ENCODE measurements at places on chromosomes 5 and 9.

GRCh38 chr5:153719324-153719723 is 228.9 kb downstream of the GRIA1 start:
- no peak for DNase-seq

DNA sequence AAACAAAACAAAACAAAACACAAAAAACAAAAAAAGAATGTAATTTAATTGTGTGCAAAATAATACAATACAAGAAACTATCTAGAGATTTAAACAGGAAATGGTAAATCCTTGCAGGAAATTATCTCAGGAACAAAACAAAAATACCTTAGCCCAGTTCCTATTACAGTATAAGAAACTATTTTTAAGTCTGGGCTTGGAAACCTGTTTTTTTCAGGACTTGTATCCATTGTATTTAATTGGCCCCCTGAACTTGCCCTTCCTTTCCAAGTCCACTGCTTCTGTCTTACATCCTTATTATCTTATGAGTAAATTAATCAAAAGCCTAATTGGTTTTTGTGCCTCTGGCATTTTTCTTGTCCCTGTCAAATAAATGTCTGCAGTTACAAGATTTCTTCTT is 48.5 kb downstream of the ST8SIA4 start:
- DNase-seq: no peak

GRCh38 chr5:77719666-77720363 is 56.3 kb downstream of the TBCA start:
- DNase-seq: no peak

DNA sequence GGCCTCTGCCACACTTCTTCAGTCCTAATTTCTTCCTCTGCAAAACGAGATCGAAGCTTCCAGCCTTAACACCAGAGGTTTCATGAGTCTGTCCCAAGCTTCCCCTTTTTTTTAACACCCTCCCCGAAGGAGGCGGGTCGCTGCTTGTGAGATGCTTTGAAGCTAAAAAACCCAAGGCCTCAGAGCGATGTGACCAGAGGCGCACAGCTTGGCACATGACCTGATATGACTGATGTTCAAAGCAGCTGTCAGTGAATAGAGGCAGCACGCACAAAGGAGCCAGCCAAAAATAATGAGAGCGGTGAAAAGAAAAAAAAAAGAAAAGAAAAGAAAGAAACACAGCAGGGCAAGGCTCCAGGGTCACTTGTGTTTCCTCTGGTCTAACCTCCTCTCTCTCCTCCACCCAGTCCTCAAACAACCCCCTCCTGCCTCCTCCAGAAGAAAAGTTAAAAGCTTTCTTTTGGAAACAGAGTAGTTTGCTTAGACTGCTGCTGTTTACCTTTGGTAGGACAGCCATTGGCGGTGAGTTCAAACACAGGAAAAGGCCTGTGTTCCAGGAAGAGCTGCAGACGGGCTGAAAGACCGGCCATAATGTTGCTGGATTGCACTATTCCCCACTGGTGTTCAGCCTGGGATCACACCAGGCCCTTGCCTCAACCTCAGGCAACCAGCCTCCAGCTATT is 10.9 kb upstream of the ZNF366 start:
- no peak for DNase-seq

DNA sequence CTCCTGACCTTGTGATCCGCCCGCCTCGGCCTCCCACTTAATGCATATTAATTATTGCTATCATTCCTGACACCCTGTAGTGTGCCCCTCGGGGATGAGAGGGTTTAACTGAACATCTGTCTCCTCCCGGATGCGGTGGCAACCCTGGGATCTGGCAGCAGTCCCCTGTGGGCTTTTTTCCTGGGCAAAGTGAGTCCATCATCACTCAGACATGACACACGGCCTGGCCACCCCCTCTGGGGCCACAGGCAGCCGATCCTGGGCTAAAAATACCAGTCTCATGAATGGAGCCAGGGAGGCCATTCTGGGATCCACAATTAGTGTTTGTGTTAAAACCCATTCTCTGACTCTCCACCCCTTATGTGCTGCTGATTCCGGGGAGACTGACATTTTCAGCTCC is 161.2 kb downstream of the RGS3 start:
- DNase-seq: no peak

DNA sequence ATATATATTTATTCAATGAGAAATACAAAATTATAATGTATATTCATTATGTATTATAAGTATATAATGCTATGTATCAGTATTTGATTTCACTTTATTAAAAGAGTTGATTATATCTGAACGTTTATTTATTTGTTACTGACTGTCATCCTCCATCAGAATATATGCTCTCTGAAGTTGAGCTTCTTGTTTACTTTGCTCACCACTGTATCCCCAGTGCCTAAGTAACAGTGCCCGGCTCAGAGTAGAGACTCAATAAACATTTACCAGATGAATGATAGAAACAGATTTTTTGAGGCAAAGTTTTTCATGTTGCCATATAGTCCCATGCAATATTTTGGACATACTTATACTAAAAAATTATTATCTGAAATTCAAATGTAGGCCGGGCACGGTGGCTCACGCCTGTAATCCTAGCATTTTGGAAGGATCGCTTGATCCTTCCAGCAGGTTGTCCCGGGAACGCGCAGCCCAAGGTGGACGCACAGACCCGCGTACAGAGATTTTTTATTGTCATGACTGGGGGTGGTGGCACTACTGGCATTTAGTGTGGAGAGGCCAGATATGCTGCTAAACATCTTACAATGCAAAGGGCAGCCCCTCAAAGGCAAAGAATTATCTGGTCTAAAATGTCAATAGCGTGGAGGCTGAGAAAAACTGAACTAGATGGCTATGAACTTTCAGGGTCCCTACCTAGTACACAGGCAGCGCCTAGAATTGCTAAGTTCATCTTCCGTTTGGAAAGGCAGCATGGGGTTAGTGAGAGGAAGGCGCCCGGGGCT is 761 bp upstream of the DNAJC25 start:
- peak; percentile 20 for DNase-seq

- DNase-seq: no peak
These were observed 364.1 kb upstream of the SLC30A5 start for GRCh38 chr5:68729678-68730077.

DNA sequence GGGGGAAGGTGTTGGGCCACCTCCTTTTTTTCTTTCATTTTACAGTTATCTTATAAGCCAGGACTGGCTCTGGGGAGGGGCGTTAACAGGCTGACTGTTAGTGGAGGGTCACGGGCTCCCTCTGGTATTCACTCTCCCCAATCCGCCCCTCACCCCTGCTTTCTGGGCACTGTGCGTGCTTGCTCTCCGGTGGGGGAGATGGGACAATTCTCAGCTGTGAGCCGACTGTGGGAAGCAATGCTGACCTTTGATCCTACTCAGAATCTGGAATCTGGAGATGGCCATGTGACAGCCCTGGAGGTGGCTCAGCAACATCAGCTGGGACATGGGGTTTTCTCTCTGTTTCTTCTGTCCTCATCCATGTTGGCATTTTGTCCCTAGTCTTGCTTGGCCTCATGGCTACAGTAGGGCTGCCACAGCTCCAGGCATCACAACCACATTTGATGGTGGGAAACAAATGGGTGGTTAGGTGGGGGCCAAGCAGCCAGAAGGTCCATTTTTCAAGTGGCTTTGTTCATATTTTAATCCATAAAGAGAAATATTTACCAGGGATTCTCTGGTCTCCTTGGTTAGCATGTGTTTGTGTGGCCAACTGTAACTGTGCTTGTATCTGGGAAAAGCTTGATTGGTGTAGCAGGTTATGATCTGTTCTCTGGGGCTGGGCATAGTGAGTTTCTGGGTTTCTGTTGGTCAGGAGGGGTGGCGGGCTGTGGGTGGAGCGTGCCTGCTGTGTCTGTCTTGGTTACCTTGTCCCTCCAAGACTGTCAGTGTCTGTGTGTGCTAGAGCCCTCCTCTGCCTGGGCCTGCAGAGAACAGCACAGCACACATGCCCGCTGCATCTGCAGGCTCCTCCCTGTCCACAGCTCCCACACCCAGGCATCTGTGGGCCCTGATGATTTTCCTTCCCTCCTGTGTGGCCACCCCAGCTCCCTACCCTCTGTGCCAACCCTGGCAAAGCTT is 12.4 kb downstream of the WNK2 start:
- DNase-seq: no peak
